ENCODE measurements at places on chromosomes 11 and 22.

GRCh38 chr11:16239141-16240105 is 116.9 kb downstream of the SOX6 start:
- no peak for DNase-seq

GRCh38 chr11:74775762-74776161 is 27.1 kb downstream of the RNF169 start:
- DNase-seq: no peak

DNA sequence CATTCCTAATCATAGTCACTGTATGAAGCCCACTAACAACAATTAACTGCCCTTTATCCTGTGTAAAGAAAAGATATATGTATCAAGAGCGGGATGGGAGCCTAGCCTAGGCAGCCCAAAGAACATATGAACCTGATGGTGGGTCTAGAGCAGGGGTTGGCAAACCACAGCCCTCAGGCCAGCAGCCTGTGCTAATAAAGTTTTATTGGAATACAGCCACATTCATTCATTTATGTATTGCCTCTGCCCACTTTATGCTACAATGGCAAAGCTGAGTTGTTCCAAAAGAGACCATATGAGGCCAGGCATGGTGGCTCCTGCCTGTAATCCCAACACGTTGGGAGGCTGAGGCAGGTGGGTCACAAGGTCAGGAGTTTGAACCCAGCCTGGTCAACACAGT is 13.5 kb downstream of the PRR14L start:
- DNase-seq: no peak

- no peak for DNase-seq
These were observed 17.4 kb downstream of the CEP164 start for GRCh38 chr11:117345039-117345438.

DNA sequence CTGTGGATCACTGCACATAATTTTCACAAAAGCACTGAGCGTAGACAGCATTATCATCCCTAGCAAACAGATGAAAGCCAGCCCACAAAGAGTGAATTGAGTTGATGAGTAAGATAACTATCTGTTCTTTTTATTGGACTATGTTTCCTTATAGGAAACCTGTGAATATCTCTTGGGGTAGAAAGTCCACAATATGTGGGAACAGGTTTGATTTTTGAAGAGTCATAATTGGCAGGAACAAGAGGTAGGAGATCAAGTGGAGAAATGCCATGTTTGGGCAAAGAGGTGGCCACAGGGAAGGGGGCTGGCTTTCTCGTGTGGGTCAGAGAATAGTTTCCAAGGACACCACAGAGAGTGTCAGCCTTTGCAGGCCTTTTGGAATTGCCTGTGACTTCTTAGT is 23.9 kb downstream of the OR51E2 start:
- DNase-seq: no peak

DNA sequence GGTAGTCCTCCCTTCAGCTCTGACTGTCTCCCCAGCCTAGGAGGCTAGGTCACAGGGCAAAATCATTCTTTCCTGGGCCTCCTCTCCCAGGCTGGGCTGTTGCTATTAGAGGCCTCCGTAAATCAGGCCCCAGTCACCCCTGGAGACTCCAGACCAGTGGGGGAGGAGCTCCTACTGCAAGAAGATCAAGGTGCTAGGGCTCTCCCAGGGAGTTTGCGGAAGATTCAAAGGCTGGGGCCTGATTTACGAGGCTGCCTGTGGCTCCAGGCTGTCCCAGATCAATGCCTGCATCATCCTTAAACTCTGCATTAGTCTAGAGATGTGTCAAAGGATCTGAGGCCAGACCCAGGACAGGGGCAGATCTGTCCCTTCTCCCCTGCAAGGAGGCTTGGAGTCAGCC is 346.2 kb downstream of the TENM4 start:
- DNase-seq: no peak

DNA sequence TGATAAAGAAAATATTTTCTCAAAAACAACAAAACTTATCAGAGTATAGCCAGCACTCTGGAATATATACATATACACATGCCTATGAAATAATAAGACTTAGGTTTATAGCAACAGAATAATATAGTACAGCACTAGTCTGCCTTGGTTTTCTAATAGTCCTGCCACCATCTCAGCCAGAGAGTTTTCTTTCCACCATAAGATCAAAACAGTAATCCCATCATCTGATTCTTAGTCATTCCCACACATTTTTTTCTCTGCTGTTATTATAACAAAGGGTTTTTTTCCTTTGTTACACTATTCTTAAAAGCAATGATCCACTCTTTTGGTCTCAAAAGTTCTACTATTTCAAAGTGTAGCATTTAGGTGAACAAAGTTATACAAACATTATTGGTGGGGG is 15.1 kb downstream of the MTMR2 start:
- DNase-seq: no peak

GRCh38 chr22:19412478-19412877 is 19.1 kb downstream of the HIRA start:
- no peak for DNase-seq

DNA sequence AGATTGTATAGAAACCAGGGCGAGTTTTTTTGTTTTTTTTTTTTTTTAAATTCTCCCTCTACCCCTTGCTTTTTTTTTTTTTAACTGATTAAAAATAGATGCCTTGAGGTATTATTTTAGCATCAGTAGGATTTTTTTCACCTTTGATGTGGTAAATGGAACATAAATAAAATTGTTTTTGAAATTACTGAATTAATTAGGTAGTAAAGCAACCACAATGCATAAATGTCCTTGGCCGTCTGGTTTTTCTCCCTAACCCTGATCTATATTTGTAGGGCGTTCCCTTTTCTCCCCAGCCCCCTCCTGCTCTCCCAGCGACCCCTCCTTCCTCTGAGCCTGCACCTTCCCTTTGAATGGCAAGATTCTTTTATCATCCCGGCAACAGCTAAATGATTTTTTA is 107.8 kb downstream of the ZBTB16 start:
- no peak for DNase-seq

- no peak for DNase-seq
These were observed 12.5 kb downstream of the CBX7 start for GRCh38 chr22:39139933-39140332.

DNA sequence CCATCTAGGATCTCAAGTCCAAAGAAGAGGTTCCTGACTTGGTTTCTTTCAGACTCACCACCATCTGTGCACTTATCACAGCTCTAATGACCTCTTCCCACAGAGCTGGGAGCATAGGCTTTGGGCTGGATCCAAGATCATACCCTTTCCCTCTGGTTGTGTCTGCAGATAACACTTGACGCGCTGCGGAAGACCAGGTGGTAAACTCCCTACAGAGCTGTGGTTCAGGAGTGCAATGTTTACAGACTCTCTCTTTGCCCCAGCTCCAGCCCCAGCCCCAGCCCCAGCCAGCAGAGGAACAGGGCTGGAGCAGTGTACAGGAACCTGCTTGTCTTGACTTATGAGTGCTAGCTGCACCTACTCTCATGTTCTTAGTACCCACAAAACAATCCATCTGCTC is 274.4 kb upstream of the SYN3 start:
- no peak for DNase-seq

GRCh38 chr11:69080257-69080995 is 31.7 kb downstream of the TPCN2 start:
- no peak for DNase-seq

DNA sequence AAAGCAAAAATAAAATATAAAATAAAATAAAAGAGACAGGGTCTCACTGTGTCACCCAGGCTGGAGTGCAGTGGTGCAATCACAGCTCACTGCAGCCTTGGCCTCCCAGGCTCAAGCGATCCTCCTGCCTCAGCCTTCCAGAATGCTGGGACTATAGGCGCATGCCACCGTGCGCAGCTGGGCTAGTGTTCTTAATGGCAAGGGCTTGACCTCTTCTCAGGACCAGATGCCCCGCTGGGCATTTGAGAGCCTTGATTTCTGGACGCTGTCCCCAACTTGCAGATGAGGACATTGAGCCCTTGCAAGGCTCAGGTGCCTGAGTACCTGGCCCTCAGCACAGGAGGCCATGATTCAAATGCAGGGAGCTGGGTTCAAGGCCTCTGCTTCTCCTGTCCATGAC is 82.6 kb downstream of the DHCR7 start:
- no peak for DNase-seq

GRCh38 chr11:113129261-113129992 is 168.2 kb downstream of the NCAM1 start:
- DNase-seq: no peak

- no peak for DNase-seq
These were observed 301.4 kb upstream of the PDGFD start for GRCh38 chr11:104465321-104465720.

- DNase-seq: no peak
These were observed 399.5 kb downstream of the BUD13 start for GRCh38 chr11:116373104-116373944.

- no peak for DNase-seq
These were observed 4485.9 kb upstream of the OR11H1 start for GRCh38 chr22:11042116-11042515.

DNA sequence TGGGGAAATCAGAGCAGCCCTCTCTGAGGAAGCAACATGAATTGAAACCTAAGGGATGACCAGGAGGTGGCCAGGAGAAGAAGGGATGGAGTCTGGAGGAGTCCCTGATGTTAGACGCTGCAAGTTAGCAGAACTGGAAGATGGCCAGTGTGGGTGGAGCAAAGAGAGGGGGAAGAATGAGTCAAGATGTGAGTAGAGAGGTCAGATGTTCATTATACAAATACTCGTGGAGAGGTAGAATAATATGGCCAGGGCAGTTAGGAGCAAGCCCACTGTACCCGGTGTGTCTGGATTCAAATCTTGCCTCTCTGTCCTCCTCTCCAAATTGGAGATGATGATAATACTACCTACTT is 242.0 kb downstream of the TENM4 start:
- no peak for DNase-seq

GRCh38 chr22:45064313-45065278 is 54.8 kb upstream of the PHF21B start:
- DNase-seq: no peak

GRCh38 chr11:110298301-110298765 is 1.9 kb upstream of the RDX start:
- DNase-seq: no peak

GRCh38 chr11:96200243-96200642 is 142.8 kb downstream of the MAML2 start:
- no peak for DNase-seq

DNA sequence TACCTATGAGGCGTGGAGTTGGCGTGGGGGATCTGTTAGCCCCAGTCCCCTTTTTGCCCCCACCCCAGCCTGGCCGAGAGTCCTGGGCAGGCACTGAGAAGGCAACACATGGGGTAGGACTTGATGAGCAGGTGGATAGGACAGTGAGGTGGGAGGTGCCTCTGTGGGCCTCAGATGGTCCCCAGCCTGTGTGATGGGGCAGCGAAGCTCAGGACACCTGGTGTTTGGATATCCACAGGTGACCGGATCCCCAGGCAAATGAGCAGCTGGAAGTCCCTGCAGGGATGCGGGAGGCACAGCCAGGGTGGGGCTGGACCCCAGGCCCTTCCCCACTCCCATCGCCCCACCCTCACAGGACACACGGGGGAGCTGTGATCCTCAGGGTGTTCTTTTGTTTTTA is 9.7 kb downstream of the FBLN1 start:
- DNase-seq: no peak

GRCh38 chr11:117686711-117687110 is 110.3 kb downstream of the DSCAML1 start:
- no peak for DNase-seq

- DNase-seq: no peak
These were observed 5.1 kb downstream of the DKK3 start for GRCh38 chr11:12003336-12003735.

DNA sequence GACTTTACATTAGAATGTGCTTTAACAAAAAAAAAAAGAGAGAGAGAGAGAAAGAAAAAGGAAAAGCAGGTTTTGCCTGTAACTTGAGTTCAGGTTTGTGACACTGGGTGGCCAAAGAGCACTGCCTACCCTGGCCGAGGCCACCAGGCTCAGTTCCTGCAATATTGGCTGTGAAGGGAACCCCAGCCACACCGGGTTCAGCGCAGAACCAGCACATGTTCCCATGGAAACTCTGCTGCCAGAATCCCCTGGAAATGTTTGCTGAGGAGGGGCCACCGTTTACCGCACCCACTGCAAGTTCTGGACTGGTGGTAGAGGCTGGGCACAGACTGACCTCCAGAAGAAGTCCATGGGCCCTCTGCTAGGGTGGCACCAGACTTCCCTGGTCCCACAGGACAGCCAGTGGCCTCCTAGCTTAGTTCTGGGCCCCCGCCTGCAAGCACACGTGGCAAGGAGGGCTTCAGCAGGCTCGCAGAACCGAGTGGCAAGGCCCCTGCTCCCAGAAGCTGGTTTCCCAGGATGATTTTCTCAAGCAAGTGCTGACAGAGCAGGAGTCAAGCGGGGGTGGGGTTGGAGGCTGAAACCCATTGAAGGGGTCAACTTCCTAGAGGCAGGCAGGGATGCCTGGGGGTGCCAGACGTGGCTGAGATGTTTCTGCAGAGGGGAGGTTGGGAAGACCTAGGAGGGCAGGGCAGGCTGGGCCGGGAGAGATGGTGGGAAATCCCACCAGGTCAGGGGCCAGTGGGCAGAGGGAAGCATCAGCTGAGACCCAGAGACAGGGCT is 51.2 kb downstream of the NFAM1 start:
- no peak for DNase-seq

GRCh38 chr11:6448574-6448973 is 7.8 kb upstream of the HPX start:
- no peak for DNase-seq

- DNase-seq: no peak
These were observed 28.0 kb downstream of the FADS2 start for GRCh38 chr11:61855939-61856680.

DNA sequence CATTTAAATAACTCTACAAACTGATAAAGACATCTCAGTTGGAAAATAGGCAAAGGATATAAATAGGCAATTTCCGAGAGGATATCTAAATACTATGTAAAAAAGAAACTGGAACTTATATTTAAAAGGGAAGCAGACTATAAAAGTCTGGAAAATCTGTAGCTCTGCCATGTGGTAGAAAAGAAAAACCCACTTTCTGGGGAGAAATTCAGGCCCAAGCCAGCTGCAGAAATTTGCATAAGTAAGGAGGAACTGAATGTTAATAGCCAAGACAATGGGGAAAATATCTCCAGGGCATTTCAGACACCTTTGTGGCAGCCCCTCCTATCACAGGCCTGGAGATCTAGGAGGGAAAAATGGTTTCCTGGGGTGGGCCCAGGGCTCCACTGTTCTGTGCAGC is 97.8 kb upstream of the ZBED5 start:
- no peak for DNase-seq

GRCh38 chr11:32594272-32594671 is 10.6 kb downstream of the EIF3M start:
- no peak for DNase-seq

- no peak for DNase-seq
These were observed 15.3 kb upstream of the TRMU start for GRCh38 chr22:46320166-46320710.

GRCh38 chr11:35536470-35536869 is 11.1 kb upstream of the PAMR1 start:
- no peak for DNase-seq

DNA sequence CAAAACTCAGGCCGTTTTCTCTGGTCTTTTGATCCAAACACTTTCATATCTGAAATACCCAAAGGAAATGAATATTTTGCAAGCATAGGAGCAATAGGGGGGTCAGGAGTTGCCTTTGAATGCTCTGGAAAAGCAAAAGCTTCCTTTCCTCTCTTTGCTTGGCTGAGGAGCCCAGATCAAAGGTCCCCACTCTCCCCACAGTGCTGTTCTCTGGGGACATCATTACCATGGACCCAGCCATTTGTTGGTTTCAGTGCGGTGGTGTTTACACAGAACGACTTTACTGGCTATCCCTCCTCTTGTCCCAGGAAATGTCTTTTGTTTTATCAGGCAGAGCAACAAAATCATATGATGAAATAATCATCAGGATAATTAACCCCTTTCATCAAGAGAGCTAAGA is 1089.1 kb downstream of the TBC1D22A start:
- DNase-seq: no peak

All from stimulated activated CD8-positive, alpha-beta memory T cell treated with anti-CD3 and anti-CD28 coated beads, Interleukin-12 subunit alpha, Interleukin-12 subunit beta, amount 100 ng/mL, for 1 hour (primary cell).